Colonic mucosa (tissue), 4 donors: ENCODE measurements at places on chromosomes 3 and 15. TPM values are rescaled to one million over a fixed set of nuclear protein-coding genes. Genes with fewer than 3 reads are reported as not detected.

- no peak for DNase-seq
- no peaks in the 10 kb centered on the region for H3K27me3 ChIP-seq
- no peak overlapping the region for H3K4me3 ChIP-seq
- no peaks in the 10 kb centered on the region for H3K4me1 ChIP-seq
Measured at GRCh38 chr3:129474984-129475804, 35.2 kb downstream of the IFT122 start.

DNA sequence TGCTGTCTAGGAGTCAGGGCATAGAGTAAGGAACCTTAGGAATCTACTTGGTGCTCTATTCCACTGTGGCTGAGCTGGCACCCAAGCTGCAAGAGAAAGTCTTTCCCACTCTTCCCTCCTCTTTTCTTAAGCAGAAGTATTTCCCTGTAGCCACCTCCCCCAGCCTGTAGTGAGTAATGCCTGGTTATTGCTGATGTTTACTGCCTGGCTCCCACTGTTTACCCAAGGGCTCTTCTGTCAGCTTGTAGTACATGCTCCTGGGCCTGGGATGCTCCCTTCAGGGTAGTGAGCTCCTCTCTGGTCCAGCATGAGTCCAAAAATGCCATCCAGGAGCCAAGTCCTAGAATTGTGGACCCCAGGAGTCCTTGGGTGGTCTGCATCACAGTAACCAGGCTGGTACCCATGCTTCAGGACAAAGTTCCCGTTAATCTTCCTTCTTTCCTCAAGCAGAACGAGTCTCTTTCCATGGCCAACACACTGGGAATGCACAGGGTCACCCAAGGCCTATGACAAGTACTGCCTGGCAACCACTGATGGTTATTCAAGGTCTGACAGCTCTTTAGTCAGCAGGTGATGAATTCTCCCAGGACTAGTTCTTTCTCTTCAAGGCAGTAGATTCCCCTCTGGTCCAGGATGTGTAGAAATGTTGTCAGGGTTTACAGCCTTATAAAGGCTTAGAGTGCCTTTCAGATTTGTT lies 17.6 kb downstream of the GALK2 start:
- no peak for DNase-seq
- H3K4me1 ChIP-seq, result no peaks in the 10 kb centered on the region
- H3K36me3 ChIP-seq, result no peaks in the 10 kb centered on the region
- no peak overlapping the region for H3K27ac ChIP-seq

DNA sequence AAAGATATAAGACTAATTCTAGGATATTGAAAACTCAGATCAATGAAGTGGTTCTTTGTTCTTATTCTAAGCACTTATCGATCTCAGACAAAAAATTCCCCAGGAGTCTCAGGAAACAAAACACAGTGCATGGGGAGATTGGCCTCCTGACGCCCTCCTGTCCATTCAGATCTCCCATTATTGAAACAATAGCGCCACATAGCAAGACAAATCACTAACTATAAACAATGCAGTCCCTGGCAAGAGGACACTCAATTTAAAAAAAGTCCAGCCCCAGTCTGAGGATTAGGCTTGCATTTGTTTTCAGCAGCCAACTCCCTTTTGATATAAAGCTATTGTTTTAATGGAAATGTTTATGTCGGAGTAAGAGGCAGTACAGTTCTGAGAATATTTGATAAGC lies 528.2 kb downstream of the GABRG3 start:
- H3K27me3 ChIP-seq, result no peaks in the 10 kb centered on the region
- no peak overlapping the region for H3K27ac ChIP-seq
- no peak overlapping the region for H3K4me3 ChIP-seq
- no peaks in the 10 kb centered on the region for H3K36me3 ChIP-seq
- DNase-seq, result no peak

DNA sequence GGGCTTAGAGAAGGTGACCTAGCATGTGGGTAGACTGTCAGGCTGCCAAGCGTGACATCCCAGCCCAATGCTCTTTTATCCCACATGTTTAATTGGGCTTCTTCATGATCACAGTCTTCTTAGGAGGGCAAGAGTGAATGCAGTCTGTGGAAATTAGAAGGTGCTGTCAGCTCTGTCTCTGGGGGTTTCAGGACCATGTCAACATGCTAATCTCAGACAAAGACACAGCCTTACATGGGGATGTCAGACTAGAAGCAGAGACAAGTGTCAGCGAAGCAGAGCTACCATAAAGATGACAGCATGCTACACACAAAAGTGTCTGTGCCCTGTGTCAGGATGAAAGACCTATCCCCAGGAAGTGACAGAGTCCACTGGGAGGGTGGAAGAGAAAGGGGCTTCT lies 120.1 kb upstream of the SLC25A36 start:
- H3K27ac ChIP-seq, result no peak overlapping the region
- H3K4me3 ChIP-seq, result no peak overlapping the region
- H3K27me3 ChIP-seq, result no peaks in the 10 kb centered on the region
- H3K4me1 ChIP-seq, result no peaks in the 10 kb centered on the region
- no peaks in the 10 kb centered on the region for H3K36me3 ChIP-seq

DNA sequence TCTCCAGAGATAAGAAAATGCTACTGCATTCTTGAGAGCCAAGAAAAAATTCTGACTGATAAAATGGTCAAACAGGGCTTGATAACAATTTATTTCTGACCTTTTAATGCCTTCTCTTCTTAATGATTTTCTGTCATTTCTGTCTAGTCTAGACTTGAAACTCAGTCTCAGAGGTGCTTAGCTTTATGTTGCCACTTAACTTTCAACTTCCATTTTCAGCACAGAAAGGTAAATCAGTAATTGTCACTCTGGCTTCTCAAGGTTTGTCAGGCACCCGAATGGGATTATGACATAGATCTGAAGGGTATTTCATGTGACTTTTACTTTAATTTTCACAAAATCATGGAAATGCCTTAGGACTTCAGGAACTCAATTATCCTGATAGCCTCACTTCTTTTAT lies 155.4 kb upstream of the GBE1 start:
- no peak overlapping the region for H3K27ac ChIP-seq
- no peaks in the 10 kb centered on the region for H3K36me3 ChIP-seq
- no peaks in the 10 kb centered on the region for H3K4me1 ChIP-seq
- H3K27me3 ChIP-seq, result no peaks in the 10 kb centered on the region
- no peak for DNase-seq
- no peak overlapping the region for H3K4me3 ChIP-seq

DNA sequence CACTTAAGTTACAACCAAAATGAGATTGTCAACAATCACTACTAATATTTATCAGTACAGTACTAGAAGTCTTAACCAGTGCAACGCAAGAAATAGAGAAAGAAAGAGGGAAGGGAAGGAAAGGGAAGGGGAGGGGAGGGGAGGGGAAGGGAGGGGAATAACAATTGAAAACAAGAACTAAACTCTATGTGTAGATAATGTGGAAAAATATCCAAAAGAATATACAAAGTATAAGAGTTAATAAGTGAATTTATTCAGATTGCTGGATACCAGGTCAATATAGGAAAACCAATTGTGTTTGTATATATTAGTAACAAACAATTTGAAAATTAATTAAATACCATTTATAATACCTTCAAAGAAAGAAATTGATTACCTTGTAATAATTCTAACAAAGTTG lies 10.7 kb downstream of the ATP13A5 start:
- H3K4me1 ChIP-seq, result no peaks in the 10 kb centered on the region
- no peaks in the 10 kb centered on the region for H3K36me3 ChIP-seq
- H3K4me3 ChIP-seq, result no peak overlapping the region
- no peak overlapping the region for H3K27ac ChIP-seq
- no peaks in the 10 kb centered on the region for H3K27me3 ChIP-seq
- DNase-seq, result no peak

GRCh38 chr3:32733631-32734229 lies 48.7 kb downstream of the CNOT10 start:
- H3K4me3 ChIP-seq, result no peak overlapping the region
- no peak for DNase-seq
- no peaks in the 10 kb centered on the region for H3K27me3 ChIP-seq
- no peak overlapping the region for H3K27ac ChIP-seq
- no peaks in the 10 kb centered on the region for H3K4me1 ChIP-seq

- H3K27me3 ChIP-seq, result no peaks in the 10 kb centered on the region
- H3K4me1 ChIP-seq, result no peaks in the 10 kb centered on the region
- no peaks in the 10 kb centered on the region for H3K36me3 ChIP-seq
- no peak overlapping the region for H3K4me3 ChIP-seq
- no peak for DNase-seq
Measured at GRCh38 chr15:27816790-27817189, 282.3 kb downstream of the OCA2 start.

Gene ZFAND6
- 56.0 TPM for total RNA-seq

Gene AMT
- total RNA-seq, result 20.6 TPM

Gene COL7A1
- total RNA-seq, result 3.8 TPM

Gene ALS2CL
- total RNA-seq, result 40.3 TPM
